ENCODE measurements at places on chromosomes 2 and 18.

DNA sequence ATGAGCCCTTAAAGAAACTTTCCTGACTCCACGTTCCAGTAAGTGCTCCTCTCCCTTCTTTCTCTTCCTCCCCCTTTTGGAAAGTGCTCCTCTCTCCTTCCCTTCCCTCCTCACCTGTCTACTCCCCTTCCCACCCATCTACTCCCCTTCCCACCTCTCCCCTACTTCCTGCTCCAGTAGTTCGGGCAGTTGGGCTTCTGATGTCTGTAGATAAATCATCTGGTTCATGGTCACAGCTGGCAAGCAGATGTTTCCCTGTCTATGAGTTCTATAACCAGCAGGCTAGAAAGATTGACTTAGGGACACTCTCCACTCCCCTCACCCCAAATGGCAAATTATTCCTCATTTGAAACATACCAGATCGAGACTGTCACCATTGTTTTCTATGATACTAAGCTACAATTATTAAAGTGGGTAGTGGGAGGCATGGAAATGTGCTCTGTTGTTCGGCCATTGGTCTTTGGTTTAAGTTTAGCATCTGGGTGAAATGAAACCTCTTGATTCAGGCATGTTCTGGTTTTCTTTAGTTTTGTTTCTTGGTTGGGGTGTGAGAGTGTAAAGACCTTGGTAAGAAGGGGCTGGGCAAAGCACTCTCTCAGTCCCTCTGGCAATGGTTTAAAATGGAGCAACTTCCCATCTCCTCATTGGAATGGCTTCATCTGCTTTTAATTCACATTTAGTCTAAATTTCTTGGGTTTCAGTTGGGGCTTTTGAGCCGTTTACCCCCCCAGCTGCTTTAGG, 413.2 kb upstream of the SPRED2 start:
- no peak for DNase-seq

- no peak for DNase-seq
Observed at GRCh38 chr18:45373286-45373880, 241.9 kb upstream of the SLC14A2 start.

GRCh38 chr2:226683196-226683595, 116.4 kb downstream of the IRS1 start:
- no peak for DNase-seq

- DNase-seq = no peak
Observed at GRCh38 chr2:147976102-147976501, 44.4 kb downstream of the ORC4 start.

- peak; percentile 47 for DNase-seq
Observed at GRCh38 chr2:236507393-236508085, 62.1 kb upstream of the ACKR3 start.

DNA sequence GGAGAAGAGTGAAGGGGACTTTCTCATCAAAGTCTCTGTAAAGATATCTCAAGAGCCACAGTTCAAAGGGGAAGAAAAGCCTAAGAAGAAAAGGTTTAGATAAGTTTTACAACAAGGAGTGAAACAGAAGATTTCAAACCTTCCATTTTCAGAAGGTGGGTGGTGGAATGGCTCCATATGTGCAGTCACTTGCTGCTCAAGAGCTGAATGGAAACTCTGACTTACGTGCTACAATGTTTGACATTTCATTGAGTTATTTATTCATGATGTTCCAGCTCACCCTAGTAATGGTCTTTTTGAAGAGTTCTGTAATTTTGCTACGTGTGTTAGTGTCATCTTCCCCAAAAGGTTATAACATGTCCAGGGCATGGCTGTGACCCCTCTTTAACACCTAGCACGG, 21.7 kb downstream of the LCT start:
- DNase-seq = no peak

GRCh38 chr2:98799375-98800329, 68.7 kb upstream of the MGAT4A start:
- no peak for DNase-seq

- DNase-seq = no peak
Observed at GRCh38 chr18:62341473-62341872, 16.4 kb downstream of the TNFRSF11A start.

- DNase-seq = no peak
Observed at GRCh38 chr2:31171142-31171541, 32.9 kb upstream of the GALNT14 start.

DNA sequence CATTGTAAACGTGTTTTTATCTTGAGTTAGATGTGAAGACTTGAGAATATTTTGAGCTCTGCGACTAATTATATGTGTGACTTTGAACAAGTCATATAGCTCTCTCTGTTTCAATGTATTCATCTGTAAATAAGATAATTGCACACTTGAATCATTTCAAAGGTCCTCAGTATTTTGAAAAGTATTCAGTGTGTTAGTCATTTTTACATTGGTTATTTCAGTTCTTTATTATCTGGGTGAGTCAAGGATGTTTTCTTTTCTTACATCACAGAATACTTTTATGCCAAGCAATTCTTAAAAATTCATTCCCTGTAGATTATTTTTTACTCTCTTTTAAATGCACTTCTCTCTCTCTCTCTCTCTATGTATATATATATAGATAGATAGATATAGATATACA, 1098.0 kb upstream of the ZEB2 start:
- DNase-seq = no peak

DNA sequence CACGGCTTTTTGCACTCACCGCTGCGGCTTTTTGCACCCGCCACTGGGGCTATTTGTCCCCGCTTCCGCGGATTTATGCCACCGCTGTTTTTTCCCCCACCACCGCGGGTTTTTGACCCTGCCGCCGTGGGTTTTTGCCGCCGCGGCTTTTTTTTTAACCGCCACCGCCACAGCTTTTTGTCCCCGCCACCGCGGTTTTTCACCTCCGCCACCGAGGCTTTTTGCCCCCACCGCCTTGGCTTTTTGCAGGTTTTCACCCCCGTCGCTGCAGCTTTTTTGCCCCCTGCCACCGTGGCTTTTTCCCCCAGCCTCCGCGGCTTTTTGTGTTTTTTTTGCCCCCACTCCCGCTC, 2796.7 kb upstream of the TEKT4 start:
- DNase-seq = no peak

DNA sequence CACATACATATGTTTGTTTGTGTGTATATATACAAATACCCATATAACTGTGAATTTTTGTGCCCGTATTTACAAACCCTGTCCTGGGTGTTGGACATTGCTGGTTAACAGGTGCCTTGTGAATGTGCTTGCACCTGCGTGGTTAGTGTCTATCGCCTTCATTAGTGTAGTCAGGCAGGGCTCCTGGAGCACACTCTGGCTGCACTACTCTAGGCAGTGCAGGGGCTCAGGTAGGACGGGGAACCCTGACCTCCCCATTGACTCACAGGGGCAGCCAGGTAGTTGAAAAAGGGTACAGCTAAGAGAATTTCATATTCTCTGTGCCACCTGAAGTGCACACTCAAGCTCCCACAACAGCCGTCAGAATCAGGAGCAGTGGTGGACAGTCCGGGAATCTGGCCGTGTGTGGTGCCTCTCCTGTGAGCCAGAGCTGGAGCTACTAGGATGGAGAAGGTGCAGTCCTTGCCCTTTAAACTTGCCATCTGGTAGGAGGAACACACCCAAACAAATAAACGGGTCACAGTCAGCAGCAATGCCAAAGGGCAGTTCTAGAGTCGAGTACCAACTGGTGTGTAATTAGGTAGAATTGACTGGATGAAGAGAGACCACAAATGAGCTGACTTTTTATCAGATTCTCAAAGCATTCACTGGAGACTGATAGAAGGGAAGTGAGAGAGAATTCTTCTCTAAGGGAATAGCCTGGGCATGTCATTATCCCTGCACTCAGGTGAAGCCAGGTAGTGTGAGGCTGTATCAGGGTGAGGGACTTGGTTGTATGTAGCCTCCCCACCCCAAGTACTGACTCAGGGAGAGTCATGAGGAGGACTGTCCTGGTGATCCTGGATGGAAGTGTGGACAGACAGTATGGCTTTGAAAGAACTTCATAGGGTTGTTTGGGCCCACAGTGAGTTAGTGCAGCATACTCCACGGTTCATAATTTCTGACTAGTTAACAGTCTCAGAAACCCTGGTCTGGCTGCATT, 44.1 kb downstream of the FARP2 start:
- DNase-seq = no peak

GRCh38 chr2:40512256-40512655, 60.4 kb upstream of the SLC8A1 start:
- no peak for DNase-seq

- DNase-seq = no peak
Observed at GRCh38 chr2:3244486-3244885, 133.1 kb downstream of the EIPR1 start.
